ENCODE measurements at places on chromosomes 16 and 17.

DNA sequence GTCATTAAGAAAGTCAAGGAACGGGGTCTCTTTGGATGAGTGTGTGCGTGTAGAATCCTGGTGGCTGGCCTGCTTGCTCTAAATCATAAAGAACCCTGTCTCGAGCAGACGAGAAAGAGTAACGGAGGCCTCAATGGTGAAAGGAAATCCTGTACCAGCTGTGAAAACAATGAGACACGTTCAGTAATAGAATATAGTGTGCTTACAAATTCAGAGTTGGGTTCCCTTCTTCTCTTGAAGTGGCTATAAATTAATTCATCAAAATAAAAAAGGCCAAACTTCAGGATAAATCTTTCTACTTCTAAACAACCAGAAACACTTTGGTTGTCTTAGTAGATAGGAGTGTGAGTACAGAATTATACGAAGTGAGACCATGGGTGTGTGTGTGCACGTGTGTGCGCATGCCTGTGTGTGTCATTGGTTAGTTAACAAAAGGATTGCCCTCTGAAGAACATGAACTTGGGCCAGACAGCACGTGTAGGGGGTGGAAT, 48.5 kb downstream of the WWOX start:
- DNase-seq = no peak

- no peak for DNase-seq
Observed at GRCh38 chr17:65393514-65393913, 167.9 kb downstream of the AXIN2 start.

DNA sequence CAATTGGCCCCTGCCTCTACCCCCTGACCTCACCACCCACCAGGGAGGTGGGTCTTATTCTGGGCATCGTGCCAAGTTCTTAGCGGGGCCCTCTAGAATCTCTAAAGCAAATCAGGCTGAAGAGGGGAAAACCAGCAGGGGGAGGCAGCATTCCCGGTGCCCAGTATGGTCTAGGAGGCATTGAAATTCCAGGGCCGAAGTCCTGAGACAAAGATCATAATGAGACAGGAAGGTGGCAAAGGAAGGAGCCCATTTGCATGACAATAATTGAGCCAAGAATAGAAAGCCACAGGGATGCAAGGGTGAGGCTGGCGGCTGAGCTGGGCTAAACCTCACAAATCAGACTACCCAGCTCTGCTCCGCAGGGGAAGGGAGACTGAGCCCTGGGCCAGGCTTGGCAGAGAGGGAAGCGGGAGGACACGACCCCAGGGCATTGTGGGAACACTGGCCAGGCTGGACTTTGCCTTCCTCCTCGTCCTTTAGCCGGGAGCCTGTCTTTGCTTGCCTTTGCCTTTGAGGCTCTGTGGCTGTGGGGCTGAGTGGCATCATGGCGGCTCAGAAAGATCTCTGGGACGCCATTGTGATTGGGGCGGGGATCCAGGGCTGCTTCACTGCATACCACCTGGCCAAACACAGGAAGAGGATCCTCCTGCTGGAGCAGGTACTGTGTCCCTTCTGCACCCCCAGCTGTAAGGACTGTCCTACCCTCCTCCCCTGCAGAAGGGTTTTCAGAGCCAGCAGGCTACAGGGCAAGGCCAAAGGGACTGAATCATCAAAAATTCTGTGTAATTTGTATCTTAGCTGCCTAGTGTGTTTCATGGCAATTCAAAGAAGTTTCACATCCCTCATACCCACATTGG, at the start of gene PIPOX:
PIPOX (plus strand) TSS at position 463 of the 860 bp plus-strand sequence; CDS start at position 548, 85 bp downstream.
- DNase-seq = peak; percentile 72

GRCh38 chr17:15377200-15377599, 35.8 kb upstream of the TEKT3 start:
- DNase-seq = no peak

- DNase-seq = peak; percentile 21
Observed at GRCh38 chr17:80832266-80832676, 159.4 kb upstream of the CHMP6 start.

GRCh38 chr16:8686879-8687278, 12.5 kb downstream of the ABAT start:
- DNase-seq = no peak

DNA sequence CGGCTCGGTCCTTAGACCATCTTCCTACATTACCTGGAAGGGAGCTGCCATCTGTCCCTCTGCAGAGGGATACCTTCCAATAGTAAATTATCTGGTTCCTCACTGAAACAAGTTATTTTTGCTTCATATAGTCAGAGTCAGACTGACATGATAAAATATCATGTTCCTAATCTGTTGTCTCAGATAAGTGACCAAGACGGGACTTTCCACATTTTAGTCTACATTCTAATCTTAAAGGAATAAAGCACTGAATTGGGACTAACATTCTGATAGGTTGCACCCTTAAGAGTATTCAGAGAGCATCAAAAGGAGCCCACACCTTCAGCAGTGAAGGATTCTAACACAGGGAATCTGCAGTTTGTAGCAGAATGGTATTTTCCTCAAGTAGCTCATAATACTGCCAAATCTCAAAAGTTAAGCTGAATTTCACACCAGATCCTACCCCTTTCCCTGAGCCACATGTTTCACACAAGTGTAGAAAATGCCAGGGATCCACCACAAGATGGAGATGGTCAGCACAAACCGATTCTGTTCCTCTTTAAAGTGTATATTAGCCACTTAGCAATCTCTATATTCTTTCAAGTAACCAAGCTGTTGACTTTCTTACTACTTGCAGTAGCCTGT, 13.4 kb downstream of the GINS2 start:
- peak; percentile 53 for DNase-seq

GRCh38 chr17:65290056-65290455, 152.9 kb downstream of the RGS9 start:
- no peak for DNase-seq

DNA sequence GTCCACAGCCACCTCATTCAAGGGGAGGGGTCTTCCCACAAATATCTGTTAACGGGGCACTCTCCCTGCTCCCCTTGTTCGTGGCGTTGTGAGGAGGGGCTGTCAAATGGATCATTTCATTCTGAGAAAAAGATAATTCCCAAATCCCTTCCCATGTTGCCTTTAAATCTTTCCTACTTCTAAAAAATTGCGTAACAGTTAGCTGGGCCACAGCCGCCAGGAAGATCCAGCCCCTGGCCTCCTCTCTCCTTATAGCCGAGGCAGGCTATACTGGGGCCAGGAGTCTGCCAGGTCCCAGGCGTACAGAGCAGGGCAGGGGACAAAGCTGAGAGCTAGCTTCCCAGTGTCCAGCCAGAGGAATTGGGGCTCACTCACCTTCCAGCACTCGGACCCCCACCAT, 430 bp downstream of the C16orf89 start:
- DNase-seq = no peak

DNA sequence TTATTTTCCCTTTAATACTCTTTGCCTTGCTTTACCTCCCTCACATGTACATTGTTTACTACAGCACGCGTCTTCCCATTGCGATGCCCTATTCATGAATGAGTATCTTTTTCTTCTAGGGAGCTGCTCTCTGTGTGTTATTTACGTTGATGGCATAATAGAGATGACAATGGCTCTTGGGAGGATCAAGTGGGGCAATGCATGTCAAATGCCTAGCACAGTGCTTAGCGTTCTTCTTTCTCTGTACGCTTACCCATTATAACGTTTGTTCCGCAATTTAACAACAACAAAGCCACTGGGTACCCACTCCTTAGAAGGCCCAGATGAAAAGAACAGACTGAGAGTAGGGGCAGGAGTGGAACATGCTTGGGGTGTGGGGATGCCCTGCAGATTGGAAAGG, 271.6 kb upstream of the TNRC6C start:
- no peak for DNase-seq

DNA sequence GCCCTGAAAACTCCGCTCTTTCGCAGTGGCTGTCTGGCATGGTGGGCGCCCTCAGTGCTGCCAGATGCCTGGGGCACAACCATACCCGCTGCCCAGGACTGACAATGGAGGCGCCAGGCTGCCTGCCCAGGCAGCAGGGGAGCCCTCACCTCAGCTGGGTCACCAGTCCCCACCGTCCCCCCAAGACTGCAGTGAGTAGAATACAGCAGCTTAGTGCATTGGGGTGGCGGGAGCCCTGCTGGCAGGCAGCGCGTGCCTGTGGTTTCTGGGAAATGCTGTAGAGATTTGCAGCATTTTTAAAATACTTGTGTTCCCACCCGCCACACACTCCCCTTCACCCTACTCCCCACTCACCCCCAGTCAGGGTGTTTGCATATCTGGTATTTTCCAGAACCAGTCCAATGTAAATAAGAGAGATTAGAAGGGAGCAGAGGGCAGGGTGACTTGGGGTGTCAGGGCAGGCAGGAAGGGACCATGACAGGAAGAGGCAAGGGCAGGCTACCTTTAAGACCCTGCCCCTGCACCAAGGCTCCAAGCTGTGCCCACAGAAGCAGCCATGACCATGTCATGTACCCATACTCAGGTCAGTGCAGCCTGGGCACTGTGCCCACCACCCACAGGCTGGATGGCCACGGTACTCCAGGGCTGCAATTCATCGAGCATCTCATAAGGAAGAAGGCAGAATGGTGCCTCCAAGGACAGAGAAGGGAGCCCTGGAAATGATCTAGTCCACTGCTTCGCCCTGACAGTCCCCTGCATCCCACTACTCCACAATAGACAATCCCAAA, 21.5 kb downstream of the MYO18A start:
- DNase-seq = peak; percentile 35

DNA sequence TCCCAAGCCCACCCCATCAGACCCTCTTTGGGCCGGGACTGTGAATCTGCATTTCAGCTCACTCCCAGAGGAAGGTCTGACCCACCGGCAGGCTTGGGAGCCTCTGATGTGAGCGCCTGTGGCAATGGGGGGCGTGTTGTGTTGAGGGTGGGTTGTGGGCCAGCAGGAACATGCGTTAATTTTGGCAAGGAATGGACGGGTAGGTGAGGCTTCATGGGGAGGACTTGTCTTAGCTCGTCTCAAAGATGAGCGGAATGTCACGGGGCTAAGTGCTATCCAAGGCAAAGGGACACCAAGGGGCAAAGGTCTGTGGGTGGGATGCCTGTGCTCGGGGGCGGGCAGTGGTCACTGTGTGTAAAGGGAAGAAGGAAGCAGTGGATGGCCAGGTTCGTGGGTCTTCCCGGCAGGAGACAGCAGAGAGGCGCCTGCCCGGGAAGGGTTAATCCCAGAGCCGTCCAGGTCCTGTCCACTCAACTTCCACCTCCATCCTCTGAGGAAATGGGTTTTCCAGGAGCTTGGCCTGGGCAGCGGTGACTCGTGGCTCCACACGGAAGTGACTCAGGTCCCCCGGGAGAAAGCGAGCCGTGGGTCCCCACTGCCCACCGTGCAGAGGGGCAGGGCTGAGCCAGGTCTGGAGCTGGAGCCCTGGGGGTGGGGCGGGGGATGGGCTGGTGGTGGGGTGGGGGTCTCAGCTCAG, 17.4 kb downstream of the ADGRG1 start:
- peak; percentile 38 for DNase-seq

DNA sequence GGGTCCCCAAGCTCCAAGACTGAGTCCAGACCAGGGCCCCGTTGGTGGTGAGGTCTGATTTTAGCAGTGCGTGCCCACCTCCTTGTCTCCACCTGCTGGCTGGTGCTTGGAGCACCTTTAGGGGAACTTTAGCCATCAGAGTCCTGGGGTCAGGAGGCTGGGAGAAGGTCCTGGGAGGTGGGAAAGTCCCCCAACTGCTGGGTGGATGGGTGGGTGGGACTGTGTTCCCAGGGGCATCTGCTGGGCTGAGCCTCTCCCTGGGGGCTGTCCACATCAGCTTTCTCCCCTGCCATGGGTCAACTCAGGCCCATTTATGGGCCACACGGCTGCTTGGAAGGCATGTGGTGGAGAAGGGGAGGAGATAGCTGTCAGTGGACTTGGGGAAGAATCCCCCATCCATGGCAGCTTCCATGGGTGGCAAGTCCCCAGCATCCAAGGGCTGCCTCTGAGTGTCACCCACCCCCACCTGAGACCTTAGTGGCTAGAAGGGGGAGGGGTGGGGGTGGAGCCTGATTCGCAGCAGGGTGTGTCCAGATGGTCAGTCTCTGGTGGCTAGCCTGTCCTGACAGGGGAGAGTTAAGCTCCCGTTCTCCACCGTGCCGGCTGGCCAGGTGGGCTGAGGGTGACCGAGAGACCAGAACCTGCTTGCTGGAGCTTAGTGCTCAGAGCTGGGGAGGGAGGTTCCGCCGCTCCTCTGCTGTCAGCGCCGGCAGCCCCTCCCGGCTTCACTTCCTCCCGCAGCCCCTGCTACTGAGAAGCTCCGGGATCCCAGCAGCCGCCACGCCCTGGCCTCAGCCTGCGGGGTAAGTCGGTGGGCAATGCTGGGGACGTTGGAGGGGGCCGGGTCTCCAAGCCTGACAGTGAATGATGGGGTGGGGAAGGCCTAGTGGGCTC, at the start of gene TRPV2:
TRPV2 (plus strand) TSS at position 541 of the 894 bp plus-strand sequence. CDS start 2,098 bp downstream, outside the sequence.
- peak; percentile 59 for DNase-seq

- DNase-seq = no peak
Observed at GRCh38 chr17:7404737-7405349, 946 bp upstream of the TMEM256 start.

DNA sequence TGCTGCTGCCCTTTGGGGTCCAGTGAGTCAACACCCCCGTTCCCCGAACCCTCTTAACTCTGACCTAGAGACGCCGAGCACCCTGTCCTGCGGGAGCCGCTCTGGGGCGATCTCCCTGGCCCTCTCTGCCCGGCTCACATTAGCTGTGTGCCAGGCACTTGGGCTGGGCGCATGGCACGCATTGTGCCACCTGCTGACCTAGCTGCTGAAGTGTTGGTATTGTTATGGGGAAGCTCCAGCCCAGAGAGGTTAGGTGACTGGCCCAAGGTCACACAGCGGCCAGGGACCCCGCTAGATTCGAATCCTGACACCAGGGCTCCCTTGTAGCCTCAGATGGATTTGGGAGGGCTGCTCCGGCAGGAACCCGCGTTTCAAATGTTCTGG, 1.1 kb downstream of the HSD17B1 start:
- DNase-seq = no peak

DNA sequence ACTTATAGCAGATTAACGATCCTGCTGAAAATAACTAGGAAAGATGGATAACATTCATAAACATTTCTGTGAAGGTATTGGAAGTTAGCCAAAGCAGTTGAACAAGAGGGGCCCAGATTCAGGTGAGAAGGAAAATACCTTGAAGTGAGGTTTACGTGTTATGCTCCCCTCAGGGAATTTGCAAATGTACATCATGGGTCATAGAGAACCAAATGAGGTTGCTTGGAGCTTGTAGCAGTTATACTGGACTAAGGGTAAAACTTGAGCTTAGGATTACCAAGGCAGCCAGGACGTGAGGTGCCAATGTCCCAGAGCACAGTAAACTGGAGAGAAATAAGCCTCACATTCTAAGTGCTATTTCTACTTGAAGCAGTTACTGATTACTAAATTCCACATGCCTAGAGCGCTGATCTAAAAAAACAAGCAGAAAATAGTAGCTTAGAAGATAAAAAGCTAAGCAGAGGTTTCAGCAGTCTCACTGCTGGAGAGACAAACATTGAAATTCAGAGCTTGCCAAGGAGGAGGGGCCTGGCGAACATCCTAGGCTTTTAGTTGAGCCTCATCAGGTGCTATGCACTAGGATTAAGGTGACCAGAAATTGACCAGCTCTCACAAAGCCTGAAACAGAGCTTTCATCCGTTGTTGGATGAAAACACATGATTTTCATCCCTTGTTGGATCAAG, 136.7 kb upstream of the FAM20A start:
- no peak for DNase-seq

Measured in common myeloid progenitor, CD34-positive (primary cell).